ENCODE measurements at places on chromosomes 7 and 10. TPM values are rescaled to one million over a fixed set of nuclear protein-coding genes. Genes with fewer than 3 reads are reported as not detected.

Gene MACC1
- 0.18 TPM for total RNA-seq

- DNase-seq: peak; percentile 86
Observed at GRCh38 chr7:88219781-88220747, at the start of gene SRI. Gene SRI, minus strand, starts transcription at chr7:88220038. Its CDS starts 12 bp downstream, at chr7:88220026.

GRCh38 chr10:32327364-32327691 lies 19.6 kb downstream of the EPC1 start:
- DNase-seq: no peak

GRCh38 chr10:82691211-82691610 lies 816.2 kb downstream of the NRG3 start:
- no peak for DNase-seq

- DNase-seq: no peak
Observed at GRCh38 chr10:103373544-103373943, 5.8 kb downstream of the TAF5 start.

DNA sequence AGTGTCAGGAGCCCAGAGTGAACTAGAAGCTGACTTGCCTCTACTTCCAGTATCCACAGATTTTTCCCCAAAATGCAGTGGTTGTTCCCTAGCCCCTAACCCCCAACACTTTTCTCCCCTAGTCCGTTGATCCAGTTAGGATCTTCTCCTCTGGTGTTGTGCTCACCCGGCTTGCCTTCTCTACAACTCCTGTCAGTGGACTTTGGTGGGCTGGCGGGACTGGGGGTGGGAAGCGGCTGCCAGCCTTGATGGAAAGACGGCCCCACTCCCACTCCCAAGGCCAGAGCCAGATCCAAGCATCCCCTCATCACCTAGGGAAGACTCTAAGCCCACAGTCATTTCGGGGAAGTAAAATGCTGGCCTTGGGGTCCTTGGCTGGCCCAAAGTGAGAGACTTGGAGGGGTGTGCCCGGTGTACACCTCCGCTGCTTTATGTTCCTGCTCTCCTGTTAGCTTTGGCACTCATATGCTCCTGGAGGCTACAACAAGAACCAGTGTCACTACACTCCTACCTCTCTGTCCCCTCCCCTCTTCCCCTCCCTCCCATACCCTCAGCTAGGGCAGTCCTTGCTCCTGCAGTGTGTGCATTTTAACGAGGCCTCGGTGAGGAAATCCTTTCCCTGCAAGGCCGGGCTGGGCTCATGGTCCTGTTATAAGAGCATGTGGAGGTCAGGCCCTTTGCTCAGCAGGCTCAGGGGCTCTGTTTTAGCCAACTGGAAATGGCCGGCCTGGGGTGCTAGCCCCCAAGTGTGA lies 930 bp upstream of the HOXA10 start:
- no peak for DNase-seq

DNA sequence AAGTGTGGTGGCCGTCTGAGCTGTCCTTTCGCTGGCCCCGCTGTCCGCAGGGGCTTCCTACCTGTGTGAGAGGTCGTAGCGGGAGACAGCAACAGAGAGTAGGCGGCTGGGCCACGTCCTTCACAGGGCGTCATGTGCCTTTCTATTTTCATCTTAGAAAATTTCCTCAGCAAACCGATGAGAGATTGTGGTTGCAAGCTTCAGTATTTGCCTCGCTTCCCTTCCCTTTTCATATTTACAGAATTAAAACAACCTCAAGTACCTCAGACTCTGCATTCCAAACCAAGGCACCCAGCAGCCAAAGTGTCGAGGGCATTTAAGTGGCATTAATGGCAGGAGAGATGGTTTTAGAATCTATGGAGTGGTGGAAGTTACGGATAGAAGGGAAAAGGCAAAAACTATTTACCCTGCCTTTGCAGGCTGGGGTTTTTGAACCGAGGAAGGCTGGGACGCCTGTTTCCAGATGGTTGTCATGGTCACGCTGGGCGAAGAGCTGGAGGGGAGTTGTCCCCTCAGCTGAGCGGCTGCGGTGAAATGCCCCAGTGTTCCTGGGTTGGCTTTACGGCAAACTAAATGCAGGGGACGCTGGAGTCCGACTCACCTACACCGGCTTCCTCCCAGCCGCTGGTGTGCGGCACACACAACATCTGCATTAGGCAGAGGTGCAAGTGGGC lies 41.9 kb downstream of the WIPI2 start:
- DNase-seq: no peak

Data from cerebellum (tissue), 4 donors.